ENCODE measurements at places on chromosomes 3 and 15.

DNA sequence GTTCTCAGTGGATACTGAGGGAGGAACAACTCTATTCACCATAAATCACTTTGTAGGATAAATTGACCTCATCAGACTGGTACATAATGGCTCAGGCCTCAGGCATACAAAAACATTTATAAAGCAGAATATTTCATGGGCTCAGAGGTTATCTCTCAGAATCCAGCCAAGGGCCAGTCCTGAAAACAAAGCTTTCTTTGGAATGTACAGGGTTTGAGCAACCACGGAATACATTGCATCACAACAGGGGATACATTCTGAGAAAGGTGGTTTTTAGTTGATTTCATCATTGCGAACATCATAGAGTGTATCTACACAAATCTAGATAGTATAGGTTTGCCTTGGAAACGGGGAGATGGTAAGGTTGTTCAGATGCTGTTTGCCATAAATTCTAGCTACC is 33.4 kb upstream of the CTDSPL2 start:
- no peak for DNase-seq

- DNase-seq = no peak
These were observed 44.4 kb upstream of the TEX9 start for GRCh38 chr15:56320861-56321260.

GRCh38 chr3:172444821-172445220 is 3.4 kb downstream of the GHSR start:
- DNase-seq = no peak

DNA sequence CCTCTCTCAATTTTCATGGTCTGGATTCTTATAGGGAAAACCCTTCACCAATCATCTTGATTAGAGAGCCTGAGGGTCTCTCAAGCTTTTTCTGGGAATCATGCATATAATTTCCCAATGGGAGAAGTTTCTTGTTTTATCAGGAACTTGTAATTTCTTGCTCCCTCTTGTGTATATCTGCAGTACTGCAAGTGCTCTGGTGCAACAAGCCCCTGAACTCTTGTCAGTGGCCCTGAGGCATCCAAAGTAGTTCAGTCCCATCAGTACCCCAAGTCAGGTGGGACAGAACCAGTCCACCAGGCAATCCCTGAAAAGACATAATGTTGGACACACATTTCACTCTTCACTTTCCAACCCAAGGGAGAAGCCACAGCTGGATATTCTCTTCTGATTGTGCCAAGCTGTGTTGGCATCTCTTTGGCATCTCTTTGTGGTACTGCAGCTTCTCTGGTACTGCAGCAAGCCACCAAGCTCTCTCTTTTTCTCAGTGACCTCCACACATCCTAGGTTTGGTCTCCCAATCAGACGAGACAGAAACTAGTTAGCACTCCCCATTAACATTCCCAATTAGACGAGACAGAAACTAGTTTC is 214.5 kb downstream of the ZIC4 start:
- DNase-seq = peak; percentile 21

DNA sequence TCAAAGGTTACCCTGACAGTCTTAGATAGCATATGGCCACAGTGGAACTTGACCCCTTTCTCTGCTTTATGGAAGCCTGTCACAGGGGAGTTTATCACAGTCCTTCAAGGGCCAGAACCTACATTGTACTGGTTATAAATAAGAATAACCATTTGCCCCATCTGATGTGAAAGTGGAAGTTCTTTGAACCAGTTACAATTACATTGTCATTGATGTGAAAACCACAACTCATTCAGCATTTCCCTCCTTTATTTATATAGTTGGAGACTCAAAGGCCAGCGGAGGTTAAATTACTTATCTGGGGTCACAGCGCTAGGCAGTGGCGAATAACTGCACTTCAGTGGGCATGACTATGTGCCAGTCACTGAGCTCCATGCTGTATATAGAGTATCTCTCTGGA is 60.5 kb upstream of the TBC1D5 start:
- DNase-seq = no peak

- DNase-seq = no peak
These were observed 919.9 kb downstream of the NAALADL2 start for GRCh38 chr3:175778994-175779393.

DNA sequence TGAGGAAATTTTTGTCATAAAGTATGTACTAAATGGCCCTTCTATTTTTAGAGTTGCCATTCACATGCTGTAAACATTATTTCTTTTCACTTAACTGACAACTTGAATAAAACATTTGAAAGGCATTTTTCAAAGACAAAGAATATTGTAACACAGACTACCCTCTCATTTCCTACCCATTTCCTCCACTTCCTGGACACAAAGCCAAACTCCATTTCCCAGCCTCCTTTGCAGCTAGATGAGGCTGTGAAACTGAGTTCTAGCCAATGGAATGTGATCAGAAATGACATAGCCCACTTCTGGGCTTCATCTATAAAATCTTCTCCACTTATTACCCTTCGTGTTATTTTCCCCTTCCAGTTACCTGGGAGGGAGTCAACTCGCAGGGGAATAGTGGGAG is 288.9 kb upstream of the DPH6 start:
- no peak for DNase-seq

GRCh38 chr3:49867871-49868321 is 1.8 kb downstream of the CAMKV start:
- no peak for DNase-seq

DNA sequence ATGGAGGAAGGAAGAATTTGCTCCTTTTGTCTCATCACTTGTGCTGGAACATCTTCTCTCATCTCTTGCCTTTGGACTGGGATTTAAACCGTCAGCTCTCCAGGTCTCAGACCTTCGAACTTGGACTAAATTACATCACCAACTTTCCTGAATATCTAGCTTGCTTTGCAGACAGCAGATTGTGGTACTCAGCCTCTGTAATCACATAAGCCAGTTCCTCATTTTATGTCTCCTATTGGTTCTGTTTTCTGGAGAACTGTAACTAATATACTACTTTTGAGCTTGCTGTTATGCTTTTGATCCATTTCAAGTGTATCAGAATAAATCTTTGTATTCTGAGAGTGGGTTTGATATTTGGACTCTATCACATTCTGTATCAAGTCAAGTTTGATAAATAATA is 164.3 kb upstream of the VEPH1 start:
- no peak for DNase-seq

DNA sequence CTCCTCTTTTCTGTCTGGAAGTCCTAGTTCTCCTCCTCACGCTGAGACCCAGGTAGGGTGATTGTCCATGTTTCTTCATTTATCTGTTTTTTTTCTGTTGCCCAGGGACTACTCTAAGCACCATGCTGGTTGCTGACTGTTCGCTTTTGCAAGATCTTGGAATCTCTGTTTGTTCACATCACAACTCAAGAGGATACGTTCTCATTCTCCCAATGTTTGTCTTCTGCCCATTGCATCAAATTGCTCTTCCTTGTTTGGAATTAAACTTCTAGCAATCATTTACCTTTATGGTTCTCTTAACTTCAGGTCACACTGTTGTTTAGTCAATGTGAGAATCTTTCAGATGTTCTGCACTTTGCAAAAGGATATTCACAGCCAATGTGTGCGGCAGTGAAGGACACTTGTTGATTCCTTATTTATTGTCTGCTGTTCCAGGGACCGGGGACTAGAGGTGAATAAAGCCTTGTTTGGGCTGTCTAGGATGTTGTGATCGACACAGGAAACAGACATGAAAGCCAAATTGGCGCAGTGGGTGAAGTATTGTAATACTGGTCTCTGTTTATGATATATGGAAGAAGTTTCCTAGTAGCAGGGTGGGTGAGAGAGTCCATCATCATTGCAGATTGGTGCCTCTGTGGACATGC is 24.5 kb downstream of the LPP start:
- no peak for DNase-seq

- DNase-seq = no peak
These were observed 102.2 kb downstream of the CD47 start for GRCh38 chr3:107988460-107989175.

- no peak for DNase-seq
These were observed 141.2 kb downstream of the GMNC start for GRCh38 chr3:190721330-190721729.

- DNase-seq = peak; percentile 84
These were observed at the start of gene C2CD4A for GRCh38 chr15:62066663-62067447. Gene C2CD4A, plus strand, starts transcription at chr15:62066977. Its CDS starts 637 bp downstream, at chr15:62067614.

GRCh38 chr3:153165261-153165681 is 3.2 kb downstream of the RAP2B start:
- no peak for DNase-seq

- DNase-seq = no peak
These were observed 285.5 kb downstream of the NTRK3 start for GRCh38 chr15:87971076-87971475.

DNA sequence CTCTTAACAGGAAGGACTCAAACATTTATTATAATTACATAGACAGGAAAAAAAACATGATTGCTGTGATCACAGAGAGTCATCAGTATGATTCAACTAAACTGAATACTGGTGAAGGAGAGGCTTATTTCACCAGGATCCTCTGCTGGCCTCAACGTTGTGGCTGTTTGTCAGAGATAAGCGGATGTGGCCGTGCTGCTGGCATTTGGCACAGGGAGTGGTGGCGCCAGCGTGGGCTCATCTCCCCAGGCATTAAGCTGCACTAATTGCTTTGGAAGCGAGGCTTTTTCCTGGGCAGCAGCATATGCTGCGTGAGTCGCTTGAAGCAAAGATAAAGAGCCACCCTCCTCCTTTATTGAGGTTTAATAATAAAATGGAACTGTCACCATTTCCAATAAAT is 306.7 kb downstream of the LRTM1 start:
- no peak for DNase-seq

DNA sequence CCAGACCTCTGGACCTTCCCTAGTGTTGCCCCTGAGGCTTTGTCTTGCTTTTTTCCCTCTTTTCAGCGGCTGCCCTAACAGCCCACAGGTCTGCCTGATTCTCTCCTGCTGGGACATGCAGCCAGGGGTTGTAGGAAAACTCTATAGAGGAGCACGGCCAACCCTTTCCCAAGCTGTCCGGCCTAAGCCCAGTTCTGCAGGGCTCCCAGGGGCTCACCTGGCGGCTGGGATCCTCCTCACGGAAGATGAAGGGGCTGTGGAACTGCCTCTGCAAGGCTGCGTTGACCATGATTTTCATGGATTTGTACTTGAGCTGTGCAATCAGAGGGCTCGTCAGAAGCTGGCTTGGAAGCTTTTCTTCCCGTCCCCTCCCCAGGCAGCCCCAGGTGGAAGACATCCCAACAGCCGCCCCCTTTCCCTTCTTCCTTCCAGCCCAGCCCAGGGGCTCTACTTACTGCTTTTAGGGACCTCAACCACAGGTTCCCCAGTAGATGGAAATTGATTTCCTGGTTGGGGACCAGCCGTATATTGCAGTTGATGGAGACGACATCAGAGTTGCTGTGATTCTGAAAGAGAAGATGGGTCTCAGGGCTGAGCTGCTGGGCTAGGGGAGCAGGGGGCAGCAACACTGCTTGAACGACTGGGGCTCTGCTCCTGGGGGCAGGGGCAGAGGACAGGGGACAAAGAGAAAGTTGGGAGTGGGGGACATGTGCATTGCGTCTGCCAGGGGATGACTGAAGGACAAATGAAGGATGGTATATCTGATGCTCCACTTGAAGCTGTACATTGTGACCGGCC is 29.8 kb downstream of the FEM1B start:
- no peak for DNase-seq

GRCh38 chr15:50082066-50082465 is 37.0 kb downstream of the ATP8B4 start:
- no peak for DNase-seq

DNA sequence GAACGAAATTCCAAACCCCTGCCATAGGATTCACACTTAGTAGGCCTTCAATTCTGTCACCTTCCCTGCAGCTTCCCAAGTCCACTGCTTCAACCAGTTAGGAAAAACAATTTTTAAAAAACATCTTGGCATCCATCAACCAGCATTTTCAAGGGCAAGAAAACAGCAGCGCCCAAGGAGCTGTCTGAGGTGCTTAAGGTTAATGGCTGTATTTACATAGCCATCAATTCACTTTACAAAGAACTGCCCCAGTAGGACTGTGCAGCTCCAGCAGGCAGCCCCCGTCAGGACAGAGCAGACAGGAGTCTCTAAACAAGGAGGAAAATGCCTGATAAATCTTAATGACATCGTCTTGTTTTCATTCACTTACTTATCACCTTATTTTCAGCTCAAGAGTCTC is 13.3 kb downstream of the TAFA4 start:
- DNase-seq = no peak

- DNase-seq = no peak
These were observed 3.3 kb downstream of the GTF2A2 start for GRCh38 chr15:59654046-59654445.

DNA sequence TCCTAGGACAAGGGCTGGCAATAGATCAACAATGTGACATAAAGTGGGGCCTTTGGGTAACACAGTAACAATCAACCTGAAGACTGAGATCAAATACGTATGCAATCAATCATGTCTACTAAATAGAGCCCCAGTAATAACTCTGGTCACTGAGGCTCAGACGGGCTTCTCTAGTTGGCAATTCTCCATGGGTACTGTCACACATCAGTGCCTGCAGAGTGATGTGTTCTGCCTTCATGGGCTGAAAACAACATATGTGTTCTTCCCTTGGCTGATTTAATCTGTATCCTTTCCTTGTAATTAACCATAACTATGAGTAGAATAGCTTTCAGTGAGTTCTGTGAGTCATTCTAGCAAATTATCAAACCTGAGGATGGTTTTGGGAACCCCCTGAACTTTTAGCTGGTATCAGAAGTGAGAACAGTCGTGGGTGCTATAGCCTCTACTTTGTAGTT is 113.6 kb downstream of the TMCO5A start:
- no peak for DNase-seq

DNA sequence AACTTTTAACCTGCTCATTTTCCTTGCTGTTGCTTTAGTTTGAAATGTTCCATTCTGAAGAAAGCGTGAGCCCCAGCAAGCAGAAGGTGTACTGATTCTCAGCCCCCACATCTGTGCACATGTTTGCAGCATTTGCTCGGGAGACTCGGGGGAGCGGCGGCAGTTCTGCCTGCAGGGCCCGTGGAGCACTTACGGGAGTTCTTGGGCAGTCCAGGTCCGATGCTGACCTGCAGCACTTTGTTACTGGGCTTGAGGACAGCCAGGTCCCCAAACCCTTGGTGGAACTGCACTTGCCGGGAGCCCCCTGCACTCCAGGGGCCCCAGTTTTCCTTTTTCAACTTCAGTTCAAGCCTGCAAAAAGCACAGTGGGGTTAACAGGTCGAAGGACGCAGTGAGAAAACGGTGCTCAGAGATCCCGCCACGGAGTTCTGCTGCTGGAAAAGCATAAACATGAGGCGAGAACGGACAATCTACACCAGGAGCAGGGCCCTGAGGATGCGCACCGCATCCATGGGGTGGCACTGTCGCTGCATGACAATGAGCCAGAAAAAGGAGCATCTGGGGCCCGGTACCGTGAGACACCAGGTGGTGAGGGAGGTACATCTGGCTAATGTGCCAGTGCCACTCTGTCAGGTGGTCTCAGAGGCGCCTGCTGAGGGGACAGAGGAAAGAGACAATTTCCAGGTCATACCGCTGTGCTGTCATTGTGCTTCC is 45.6 kb upstream of the LDHAL6B start:
- peak; percentile 92 for DNase-seq

- no peak for DNase-seq
These were observed 91.9 kb downstream of the PCSK6 start for GRCh38 chr15:101397521-101398003.

- no peak for DNase-seq
These were observed 21.3 kb upstream of the SEC62 start for GRCh38 chr3:169945313-169945712.

GRCh38 chr3:125191730-125192129 is 20.8 kb downstream of the SLC12A8 start:
- DNase-seq = no peak
